ENCODE measurements at places on chromosomes 16 and 17.

DNA sequence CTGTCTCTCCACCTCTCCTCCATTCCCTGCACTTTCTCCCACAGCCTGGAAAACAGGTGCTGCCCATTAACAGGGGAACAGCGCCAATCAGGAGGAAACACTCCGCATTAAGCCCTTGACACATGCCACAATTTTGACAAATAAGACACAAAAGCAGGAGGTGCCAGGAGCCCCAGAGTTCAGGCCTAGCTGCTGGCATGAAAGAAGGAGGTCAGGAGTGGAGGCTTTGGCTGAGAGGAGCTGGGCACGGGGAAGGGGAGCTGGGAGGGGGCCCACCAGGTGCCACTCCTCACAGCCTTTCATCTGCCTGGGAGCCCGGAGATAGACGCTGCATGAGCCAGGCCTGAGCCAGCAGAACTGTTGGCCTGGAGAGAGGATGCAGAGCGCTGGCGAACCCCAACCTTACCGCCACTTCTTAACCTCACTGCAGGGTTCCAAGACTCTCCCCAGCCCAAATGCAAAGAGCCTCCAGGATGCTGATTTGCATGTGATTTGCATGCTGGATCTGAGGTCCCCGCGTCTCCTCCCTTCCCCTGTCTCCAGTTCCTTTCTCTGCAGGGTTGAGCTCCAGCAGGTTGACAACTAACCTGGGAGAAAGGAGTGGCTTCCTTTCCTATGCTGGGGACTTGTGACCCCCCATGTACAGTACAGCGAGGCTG, 139.8 kb upstream of the SDK2 start:
- H3K27me3 ChIP-seq, result no peaks in the 10 kb centered on the region
- no peak for DNase-seq
- no peaks in the 10 kb centered on the region for H3K36me3 ChIP-seq
- H3K4me3 ChIP-seq, result no peak overlapping the region
- peaks cover 9% of the 10 kb centered on the region for H3K4me1 ChIP-seq

- no peaks in the 10 kb centered on the region for H3K36me3 ChIP-seq
- H3K27me3 ChIP-seq, result no peaks in the 10 kb centered on the region
- H3K27ac ChIP-seq, result no peak overlapping the region
- no peak overlapping the region for H3K4me3 ChIP-seq
These were observed 288 bp upstream of the KRT34 start for GRCh38 chr17:41382394-41382793.

DNA sequence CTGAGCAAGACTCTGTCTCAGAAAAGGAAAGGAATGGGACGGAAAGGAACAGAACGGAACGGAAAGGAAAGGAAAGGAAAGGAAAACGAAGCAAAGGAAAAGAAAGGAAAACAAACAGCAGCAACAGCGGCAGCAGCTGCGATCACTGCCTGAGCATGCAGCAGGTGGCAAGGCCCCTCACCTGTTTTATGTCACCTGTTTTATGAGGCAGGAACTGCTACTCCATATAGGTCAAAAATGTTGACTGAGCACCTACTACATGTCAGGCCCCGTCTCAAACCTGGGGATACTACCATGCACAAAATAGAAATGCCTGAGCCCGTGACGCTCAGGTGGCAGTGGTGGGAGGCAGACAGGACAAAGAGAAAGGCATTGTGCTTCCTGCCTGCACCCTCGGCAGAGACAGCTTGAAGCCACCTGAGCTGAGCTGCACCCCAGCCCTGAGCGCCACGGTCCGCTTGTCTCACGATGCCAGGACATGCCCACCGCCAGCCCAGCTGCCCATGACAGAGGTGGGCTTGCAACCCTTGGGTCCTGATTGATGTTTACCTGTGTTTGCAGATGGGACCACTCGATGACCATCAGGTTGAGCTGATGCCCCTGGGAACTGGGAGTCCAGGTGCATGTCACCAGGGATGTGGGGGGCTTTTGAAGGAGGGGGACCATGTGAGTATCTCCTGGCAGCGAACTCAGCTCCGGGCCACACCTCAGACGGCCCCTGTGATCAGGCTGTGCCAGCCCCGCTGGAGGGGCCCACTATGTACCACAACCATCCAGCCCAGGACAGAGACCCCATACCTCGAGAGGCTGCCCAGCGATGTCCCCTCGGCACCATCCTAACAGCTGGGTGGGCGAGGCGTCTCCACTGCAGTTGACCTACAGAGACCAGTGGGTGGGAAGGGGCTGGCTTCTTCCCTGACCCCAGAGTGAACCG, 77.4 kb downstream of the RMI2 start:
- H3K36me3 ChIP-seq, result no peaks in the 10 kb centered on the region
- H3K27me3 ChIP-seq, result no peaks in the 10 kb centered on the region
- no peak for DNase-seq
- no peak overlapping the region for H3K4me3 ChIP-seq
- H3K27ac ChIP-seq, result no peak overlapping the region
- no peaks in the 10 kb centered on the region for H3K4me1 ChIP-seq

GRCh38 chr17:72967977-72968585, 124.4 kb downstream of the SLC39A11 start:
- no peak overlapping the region for H3K4me3 ChIP-seq
- no peak for DNase-seq
- no peak overlapping the region for H3K27ac ChIP-seq
- no peaks in the 10 kb centered on the region for H3K27me3 ChIP-seq
- peaks cover 3% of the 10 kb centered on the region for H3K4me1 ChIP-seq
- H3K36me3 ChIP-seq, result no peaks in the 10 kb centered on the region

GRCh38 chr17:39555368-39555767, 52.4 kb downstream of the NEUROD2 start:
- no peak for DNase-seq
- no peaks in the 10 kb centered on the region for H3K4me1 ChIP-seq
- peaks cover 45% of the 10 kb centered on the region for H3K36me3 ChIP-seq
- H3K27ac ChIP-seq, result no peak overlapping the region
- no peak overlapping the region for H3K4me3 ChIP-seq
- H3K27me3 ChIP-seq, result no peaks in the 10 kb centered on the region

GRCh38 chr17:4658478-4659305, 17.2 kb upstream of the ALOX15 start:
- H3K27me3 ChIP-seq, result no peaks in the 10 kb centered on the region
- H3K36me3 ChIP-seq, result no peaks in the 10 kb centered on the region
- DNase-seq, result peak; percentile 37
- H3K27ac ChIP-seq, result no peak overlapping the region
- H3K4me1 ChIP-seq, result no peaks in the 10 kb centered on the region
- H3K4me3 ChIP-seq, result no peak overlapping the region

DNA sequence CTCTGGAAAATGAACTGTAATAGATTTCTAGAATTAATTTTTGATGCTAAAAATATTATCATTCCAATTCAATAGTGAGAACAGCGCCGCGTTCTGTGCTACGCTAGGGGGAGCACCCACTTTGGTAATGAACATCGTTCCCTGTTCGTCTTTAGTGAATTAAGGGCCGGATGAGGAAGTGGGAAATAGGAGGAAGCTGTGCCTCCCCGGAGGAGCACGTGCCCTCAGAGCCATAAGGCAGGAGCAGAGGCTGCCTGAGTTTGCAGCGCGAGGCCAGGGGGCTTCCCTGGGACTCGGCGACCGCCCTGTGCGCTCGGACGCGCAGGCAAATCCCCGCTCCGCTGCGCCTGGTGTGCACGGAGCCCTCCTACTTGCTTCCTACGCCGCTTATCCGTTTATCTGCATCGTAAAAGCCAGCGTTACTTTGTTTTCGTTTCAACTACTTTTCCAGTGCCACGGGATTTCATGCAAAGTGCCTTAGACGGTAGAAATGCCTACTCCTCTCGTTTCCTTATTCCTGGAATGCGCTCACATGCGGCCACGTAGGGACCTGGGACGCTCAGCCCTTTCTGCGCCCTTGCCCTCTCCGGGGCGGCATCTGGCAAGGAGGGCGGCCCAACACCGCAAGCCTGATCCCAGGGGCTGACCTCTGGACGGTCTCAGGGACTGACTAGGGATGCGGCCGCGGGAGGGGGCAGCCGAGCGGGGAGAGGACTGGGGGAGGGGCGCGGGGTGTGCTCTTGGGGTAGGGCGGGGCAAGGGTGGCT, 76.4 kb downstream of the KCNJ12 start:
- peaks cover 3% of the 10 kb centered on the region for H3K27me3 ChIP-seq
- peak; percentile 84 for DNase-seq
- H3K36me3 ChIP-seq, result no peaks in the 10 kb centered on the region
- no peaks in the 10 kb centered on the region for H3K4me1 ChIP-seq
- no peak overlapping the region for H3K4me3 ChIP-seq

DNA sequence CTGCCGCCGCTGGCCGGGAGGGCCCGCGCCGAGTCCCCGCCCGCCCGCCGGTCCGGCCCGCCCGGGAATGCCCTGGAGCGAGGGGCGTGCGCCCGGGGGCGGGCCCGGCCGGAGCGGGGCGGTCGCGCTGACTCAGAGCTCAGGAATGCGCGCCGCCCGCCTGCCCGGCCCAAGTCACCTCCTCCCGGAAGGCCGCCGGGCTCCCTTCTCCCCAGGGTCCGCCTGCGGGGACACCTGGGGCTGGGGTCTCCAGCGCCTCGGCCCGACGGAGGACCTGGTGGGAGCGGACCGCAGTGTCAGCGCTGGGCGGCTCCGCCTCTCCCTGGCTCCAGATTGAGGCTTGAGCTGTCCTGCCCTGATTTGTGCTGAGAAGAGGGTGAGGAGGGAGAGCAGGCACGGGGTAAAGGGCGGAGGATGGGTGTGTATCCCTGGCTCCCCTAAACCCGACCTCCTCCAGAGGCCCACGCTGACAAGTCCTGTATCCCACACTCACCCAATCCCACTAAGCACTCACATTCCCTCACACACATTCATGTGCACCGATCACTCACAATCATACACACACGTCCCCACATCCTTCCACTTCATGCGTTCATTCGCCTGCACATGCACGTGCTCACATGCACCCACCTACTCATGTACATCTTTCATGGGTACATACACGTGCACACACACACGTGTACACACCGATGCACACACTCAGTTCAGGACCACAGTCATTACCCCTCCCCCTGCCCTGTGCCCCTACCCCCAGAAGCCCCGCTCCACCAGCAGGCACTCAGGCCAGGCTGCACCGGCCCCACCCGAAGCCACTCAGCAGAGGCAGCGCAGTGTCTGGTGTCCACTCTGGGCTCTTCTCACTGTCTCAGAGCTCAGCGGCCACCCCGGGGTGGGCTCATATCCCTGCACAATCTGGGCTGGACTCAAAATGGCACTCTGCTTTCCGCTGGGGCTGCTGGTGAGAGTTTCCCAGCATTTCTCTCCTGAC, at the start of gene RHBDF1:
Gene RHBDF1 (minus strand): TSS at position 71 of the 988 bp plus-strand sequence. CDS start 7,616 bp downstream, outside the sequence.
- peak within 1 kb of the TSS; percentile 69 for H3K4me3 ChIP-seq
- peak; percentile 70 for DNase-seq
- peaks cover 22% of the 10 kb centered on the region for H3K4me1 ChIP-seq
- no peaks in the 10 kb centered on the region for H3K36me3 ChIP-seq

DNA sequence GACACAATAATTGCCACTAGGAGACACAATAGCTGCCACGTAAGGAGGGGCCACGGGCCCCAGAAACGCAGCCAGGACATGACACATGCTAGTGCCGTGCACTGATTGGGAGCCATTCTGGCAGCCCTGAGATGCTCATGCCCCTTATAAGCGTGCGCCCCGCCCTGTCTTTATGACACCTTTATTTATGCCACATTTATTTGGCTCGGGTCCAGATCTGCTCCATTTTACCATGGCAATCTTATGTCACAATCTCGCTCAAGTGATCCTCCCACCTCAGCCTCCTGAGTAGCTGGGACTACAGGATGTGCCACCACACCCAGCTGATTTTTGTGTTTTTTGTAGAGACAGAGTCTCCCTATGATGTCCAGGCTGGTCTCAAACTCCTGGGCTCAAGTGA, 43.8 kb upstream of the NF1 start:
- DNase-seq, result no peak
- H3K27me3 ChIP-seq, result no peaks in the 10 kb centered on the region
- no peak overlapping the region for H3K4me3 ChIP-seq
- no peak overlapping the region for H3K27ac ChIP-seq
- no peaks in the 10 kb centered on the region for H3K36me3 ChIP-seq
- no peaks in the 10 kb centered on the region for H3K4me1 ChIP-seq

DNA sequence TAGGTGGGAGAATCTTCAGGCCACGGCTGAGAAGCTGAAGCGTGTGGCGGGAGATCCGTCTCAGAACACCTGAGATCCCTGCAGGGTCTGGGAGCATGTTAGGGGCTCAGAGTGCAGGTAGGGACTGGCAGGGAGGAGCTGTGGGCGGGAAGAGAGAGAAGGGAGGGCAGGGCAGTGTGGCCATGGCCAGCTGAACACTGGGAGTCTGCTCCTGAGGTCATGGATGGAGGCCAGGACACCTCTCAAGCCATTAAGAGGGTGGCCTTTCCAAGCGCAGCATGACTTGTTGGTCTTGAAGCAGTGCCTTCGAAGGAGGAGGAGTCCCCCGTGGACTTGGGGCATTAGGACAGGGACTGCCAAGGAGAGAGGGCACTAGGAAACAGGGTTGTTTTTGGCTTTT, 23.7 kb downstream of the NAA60 start:
- DNase-seq, result no peak
- no peaks in the 10 kb centered on the region for H3K36me3 ChIP-seq
- H3K4me3 ChIP-seq, result no peak overlapping the region
- H3K27me3 ChIP-seq, result no peaks in the 10 kb centered on the region

GRCh38 chr16:23071196-23072083, 77.8 kb downstream of the USP31 start:
- H3K4me3 ChIP-seq, result no peak overlapping the region
- peaks cover 39% of the 10 kb centered on the region for H3K36me3 ChIP-seq
- no peaks in the 10 kb centered on the region for H3K27me3 ChIP-seq
- peak overlapping the region; percentile 84 for H3K27ac ChIP-seq

- H3K27ac ChIP-seq, result no peak overlapping the region
- DNase-seq, result no peak
- H3K27me3 ChIP-seq, result no peaks in the 10 kb centered on the region
- H3K36me3 ChIP-seq, result peaks cover 2% of the 10 kb centered on the region
- no peaks in the 10 kb centered on the region for H3K4me1 ChIP-seq
- H3K4me3 ChIP-seq, result no peak overlapping the region
These were observed 7.5 kb downstream of the MYH3 start for GRCh38 chr17:10649602-10650001.

- DNase-seq, result no peak
- no peaks in the 10 kb centered on the region for H3K27me3 ChIP-seq
- peak overlapping the region; percentile 26 for H3K27ac ChIP-seq
- H3K36me3 ChIP-seq, result no peaks in the 10 kb centered on the region
These were observed 2.9 kb upstream of the COASY start for GRCh38 chr17:42559075-42559474.

DNA sequence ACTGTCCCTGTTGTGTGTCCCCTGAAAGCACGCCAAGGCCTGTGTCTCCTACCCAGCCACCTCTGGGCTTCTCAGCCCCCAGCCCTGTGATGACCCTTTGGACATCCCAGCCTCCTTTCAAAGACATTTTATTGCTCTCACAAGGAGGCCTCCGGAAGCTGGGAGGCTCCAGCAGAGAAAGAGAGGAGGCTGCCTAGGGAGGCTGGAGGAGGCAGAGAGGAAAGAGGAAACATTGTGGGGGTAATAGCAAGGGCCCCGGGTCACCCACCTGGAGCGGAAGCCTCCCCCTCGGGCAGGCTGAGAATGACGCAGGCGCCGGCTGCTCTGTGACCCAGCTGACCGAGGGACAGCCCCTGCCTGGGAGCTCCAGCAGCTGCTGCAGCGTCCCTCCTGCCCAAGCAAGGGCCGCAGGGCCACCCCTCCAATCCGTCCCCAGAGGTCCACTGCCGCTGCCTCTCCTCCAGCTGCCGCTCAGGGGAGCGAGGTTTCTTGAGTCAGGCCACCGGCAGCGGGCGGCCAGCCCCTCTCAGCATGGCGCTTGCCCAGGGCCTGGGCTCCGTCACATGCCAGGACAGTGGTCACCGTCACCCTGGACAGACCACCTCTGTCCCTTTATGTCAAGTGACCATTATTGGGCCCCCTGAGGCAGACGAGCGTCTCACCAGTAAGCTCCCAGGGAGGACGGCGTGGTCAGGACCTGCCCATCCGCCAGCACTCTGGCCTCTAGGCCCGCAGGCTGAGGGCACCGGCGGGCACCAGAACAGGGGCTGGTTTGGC, 29.3 kb downstream of the ACTG1 start:
- peak; percentile 50 for DNase-seq
- H3K27me3 ChIP-seq, result no peaks in the 10 kb centered on the region
- H3K4me1 ChIP-seq, result peaks cover 5% of the 10 kb centered on the region
- H3K27ac ChIP-seq, result no peak overlapping the region
- H3K36me3 ChIP-seq, result no peaks in the 10 kb centered on the region
- H3K4me3 ChIP-seq, result no peak overlapping the region
